Non-pigmented ciliary epithelial cell (primary cell): ENCODE measurements at places on chromosomes 4 and X.

DNA sequence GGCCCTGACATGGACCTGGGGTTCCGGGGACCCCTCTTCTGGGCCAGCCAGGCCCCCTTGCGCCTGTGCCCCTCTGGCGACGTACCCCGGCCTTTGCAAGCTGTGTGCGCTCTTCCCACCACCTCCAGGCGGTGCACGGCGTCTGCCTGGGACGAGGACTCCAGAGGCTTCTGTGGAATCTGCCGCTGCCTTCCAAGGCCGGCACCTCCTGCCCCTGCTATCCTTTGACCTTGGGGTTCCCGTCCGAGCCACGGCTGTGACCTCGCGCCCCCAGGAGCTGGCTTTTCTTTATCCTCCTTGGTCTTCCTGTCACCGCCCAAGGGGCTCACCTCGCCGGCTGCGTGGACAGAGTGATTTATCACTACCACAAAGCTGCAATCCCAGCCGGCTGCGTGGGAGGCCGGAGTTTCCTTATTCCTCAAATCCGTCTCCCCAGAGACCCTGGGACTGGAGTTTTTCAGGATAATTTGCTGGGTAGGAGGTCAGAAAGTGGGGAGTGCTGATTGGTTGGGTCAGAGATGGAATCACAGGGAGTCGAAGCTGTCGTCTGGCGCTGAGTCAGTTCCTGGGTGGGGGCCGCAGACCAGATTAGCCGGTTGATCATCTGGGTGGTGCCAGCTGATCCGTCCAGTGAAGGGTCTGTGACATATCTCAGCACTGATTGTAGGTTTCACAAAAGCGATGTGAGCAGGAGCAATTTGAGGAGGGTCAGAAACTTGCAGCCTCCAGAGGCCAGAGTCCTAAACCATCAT lies 19.8 kb upstream of the PLCXD1 start:
- DNase-seq = no peak

DNA sequence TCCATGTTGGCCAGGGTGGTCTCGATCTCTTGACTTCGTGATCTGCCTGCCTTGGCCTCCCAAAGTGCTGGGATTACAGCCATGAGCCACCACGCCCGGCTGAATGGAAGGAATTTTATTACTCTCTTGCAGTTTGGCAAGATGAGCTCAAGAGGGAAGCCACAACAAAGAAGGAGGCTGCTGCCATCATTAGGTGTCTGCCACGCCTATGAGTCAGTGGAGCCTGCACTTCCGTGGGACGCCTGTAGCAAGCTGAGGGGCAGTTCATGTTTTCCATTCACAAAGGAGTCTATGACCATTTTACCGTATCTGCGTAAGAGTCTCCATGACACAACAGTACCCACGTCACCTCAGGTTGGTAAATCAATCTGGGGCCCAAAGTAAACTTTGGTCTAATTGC lies 51.2 kb upstream of the CHRNA9 start:
- no peak for DNase-seq

DNA sequence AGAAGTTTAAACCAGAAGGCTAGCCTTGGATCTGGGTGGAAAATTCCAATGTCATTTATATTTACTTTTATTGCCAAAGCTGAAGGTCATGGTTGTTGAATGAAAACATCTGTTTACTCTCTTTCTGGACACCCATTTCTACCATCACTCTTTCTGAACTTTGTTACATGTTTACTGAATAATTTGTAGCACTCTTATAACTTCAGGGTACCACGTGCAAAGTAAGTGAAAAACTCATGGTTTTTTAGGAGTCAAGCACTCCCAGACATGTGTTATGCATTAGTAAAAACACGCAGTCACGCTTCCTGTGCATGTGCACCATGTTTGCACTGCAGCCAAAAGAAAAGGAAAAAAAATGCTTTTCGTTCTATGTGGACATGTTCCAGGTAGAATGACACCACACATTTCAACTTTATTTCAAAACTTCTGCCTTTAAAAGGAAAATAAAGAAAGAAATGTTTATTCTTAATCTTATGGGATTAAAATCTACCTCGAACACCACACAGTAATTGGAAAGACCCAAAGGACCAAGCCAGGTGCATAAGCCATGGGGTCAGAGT lies 31.4 kb upstream of the ADH1C start:
- no peak for DNase-seq

- DNase-seq = no peak
Measured at GRCh38 chr4:95272797-95273196, 276.0 kb downstream of the UNC5C start.

GRCh38 chrX:6227453-6227835 lies 1.2 kb downstream of the NLGN4X start:
- no peak for DNase-seq

DNA sequence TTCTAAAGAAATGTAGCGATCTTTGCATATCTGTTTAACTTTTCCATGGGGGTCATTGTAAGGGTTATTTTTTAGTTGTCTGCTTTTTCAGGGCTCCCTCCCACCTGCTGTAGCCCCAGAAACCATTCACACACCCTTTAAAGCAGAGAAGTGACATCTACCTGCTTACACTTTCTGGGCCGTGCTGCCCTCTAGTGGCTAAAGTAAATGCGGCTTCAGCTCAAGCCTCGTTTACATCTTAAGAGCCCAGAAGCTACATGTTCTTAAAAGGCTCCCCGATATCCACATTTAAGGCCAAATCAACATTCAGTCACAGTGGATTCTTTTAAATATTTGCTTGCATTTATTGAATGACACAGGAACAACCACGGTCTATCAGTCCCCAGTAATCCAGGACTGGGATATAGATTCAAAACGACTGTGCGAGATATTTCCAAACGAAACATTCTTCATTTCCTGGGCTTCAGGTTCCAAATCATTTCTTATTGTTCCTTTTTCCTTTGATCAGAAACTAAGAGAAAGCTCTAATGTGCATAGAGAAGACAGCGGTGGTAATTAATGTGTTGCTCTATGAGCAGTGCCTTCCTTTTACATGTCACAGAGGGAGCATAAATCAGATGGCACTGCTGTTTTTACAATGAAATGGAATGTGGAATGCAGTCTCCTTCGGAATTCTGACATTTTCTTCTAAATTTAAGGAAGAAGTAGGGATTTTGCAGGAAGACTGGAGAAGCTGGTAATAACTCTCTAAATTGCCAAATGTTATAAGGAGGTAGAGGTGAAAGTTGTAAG lies 119.9 kb downstream of the RASGEF1B start:
- peak; percentile 40 for DNase-seq

DNA sequence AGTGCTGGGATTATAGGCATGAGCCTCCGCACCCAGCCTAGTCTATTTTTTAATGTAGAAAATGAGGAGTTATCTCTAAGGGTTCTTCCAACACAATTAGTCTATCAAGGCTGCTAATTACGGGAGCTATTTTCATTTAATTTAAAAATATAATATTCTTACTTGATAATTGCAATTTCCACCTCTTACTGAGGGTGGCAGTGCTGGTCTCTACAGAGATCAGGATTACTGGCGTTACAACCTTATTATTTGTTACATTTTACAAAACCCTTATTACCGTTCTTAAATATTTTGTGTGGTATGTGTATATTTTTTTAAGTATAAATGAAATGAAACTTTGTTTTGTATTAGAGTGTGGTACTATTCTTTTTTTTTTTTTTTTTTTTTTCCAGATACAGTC lies 17.6 kb upstream of the GK start:
- no peak for DNase-seq

DNA sequence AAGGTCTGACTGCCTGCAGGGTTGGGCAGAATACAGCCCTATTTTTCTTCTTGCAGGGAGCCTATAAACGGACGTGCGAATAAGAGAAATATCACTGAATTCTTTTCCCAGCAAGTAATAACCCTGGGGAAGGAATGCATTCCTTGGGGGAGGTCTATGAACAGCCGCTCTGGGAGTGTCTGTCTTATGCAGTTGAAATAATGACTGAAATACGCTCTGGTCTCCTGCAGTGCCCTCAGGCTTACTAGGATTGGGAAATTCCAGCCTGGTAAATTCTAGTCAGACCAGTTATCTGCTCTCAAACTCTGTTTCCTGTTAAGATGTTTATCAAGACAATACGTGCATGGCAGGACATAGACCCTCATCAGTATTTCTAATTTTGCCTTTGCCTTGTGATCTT lies 72.1 kb upstream of the FAM241A start:
- no peak for DNase-seq

DNA sequence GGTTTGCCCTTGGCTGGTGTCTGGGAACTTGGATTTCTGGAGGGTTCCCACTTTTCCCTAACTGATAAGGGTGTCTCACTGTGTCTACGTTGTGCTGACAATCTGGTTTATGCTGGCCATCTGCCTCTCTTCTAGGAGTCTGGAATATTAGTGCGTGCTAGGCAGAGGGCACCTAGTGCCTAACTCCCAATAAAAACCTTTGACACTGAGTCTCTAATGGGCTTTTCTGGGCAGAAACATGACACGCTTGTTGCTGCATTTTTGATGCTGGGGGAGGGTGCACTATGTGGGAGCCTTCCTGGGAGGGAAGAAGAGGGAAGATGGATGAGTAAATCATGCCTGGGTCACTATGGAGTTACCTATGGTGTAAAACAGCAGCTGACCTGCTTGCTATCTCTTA lies 16.3 kb upstream of the ZNF41 start:
- DNase-seq = no peak

- no peak for DNase-seq
Measured at GRCh38 chr4:98664959-98665358, 6.5 kb upstream of the TSPAN5 start.

DNA sequence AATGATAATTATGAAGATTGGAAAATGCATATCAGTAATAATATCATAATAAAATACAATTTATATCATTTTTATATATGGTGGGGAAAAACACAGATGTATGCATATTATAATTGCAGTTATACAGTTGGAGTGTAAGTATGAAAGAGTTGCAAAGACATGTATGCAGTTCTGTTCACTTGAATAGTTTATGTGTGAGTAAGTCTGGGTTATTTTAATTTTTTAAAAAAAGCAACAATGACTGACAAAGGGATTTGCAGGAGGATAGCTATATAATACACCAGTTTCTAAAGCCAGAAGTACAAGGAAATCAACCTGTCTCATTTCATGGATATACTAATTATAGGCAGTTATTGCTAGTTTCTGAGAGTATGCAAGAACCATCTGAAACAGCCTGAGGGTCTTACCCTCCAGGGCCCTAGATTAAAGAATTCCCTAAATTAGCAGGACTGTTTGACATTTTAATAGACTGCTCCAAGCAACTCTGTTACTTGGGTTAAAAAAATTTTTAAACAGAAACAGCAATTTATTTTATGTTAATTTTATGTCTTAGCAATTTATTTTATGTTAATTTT lies 40.2 kb downstream of the FAM114A1 start:
- no peak for DNase-seq

GRCh38 chr4:6548201-6548881 lies 26.6 kb upstream of the MAN2B2 start:
- no peak for DNase-seq

- DNase-seq = no peak
Measured at GRCh38 chrX:40005292-40006011, 92.3 kb downstream of the BCOR start.

- DNase-seq = no peak
Measured at GRCh38 chr4:34720571-34720970, 1523.7 kb downstream of the ARAP2 start.

DNA sequence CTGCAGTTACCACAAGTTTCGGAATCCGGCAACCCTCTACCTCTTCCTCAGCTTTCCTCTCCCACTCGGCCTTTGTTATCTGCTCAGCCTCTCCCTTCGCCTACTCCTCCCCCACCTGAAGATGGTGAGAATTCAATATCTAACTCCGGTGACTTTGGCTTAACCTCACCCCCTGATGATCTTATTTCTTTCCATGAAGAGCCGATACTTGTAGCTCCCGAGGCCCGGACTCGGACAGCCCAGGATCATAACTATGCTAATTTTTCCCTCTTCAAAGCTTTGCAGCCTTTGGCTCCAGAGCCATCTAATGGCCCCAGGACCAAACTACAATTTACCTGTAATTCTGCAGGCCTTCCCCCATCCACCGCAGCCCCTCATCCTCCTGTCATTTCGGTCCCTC lies 32.0 kb upstream of the MGST2 start:
- DNase-seq = no peak

DNA sequence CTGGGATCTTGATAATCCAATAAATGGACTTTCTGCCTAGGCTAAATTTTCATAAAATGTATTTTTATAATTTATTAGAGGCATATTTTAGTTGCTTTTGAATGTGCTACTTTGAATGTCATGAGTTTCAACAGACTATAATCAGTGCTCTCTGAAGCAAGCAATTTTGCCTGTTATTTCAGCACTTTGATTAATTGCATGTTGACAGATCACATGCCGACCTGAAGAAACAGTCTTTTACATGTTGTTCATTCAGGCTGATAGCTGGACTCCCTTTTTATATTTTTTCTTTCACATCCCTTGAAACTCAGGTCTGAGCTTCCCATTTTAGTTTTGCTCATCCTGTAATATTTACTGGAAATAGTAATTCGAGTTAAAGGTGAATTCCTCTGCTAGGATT lies 341.0 kb downstream of the NAP1L3 start:
- no peak for DNase-seq

DNA sequence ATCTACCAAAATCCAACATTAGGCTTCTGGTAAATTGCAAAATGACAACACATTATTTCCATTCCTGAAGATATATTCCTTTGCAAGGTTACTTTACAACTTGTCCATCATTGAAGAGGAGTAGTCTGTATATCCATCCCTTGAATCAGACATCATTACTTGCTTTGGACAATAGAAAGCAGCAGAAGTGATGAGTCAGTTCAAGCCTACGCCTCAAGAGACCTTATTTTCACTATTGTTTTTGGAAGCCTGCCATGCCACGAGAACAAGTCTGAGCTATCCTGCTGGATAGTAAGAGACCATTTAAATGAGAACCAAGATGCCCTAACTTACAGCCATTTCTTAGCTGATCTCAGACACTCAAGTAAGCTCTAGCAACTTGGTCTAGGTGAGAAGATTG lies 246.0 kb upstream of the HHIP start:
- DNase-seq = peak; percentile 75

DNA sequence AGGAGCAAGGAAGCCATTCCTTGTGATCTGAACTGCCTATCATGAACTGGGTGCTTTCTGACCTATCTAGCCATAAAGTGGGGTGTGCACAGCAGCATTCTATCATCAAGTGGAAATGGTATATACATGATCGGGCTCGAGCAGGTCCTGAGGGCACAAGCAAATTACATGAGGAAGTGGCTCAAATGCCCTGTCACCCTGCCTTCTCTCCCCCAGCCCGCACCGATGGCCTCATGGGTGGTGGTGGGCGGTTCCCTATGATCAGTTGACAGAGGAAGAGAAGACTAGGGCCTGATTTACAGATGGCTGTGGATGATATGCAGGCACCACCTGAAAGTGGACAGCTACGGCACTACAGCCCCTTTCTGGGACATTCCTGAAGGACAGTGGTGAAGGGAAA lies 46.3 kb upstream of the BCLAF3 start:
- DNase-seq = no peak
